Stimulated activated CD8-positive, alpha-beta memory T cell treated with anti-CD3 and anti-CD28 coated beads, Interleukin-4, amount 100 ng/mL, for 24 hours (primary cell): ENCODE measurements at places on chromosomes 1 and 21.

GRCh38 chr1:211548321-211549091 lies 30.5 kb downstream of the SLC30A1 start:
- no peak for DNase-seq

DNA sequence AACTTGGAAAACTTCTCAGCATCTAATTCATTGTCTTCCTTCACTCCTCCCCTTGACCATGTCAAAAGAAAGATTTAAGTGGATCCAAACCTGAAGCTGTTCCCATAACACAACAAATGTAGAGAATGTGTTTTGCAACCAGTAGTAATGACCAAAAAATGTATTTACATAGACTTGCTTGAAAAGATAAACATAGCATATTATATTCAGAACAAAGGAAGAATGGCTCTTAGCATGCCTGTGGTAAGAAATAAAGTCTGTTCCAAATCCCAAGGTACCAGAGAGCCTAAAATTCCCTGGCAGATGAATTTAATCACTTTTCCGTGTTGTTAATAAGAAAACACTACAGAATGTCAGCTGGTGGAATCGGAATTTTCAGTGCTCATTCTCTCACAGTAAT lies 36.8 kb downstream of the FMO3 start:
- DNase-seq = no peak

- DNase-seq = no peak
These were observed 69.5 kb upstream of the HSD17B7 start for GRCh38 chr1:162720996-162721395.

DNA sequence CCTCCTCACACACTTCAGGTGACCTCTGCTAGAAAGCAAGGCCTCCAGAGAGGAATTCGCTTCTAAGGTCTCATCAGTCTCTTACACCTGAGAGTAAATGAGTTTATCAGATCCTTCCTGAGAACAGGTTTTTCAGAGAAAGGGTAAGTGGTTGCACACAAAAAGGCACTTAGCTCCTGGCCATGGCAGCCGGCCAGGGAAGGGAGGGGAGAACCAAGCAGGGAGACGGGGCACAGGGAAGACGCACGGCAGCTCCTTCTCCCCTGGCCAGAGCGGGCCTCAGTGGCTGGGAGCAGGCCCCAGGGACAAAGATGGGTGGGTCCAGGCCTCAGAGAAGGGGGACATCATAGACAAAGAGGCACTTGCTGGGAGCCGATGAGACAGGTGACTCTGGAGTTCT lies 3.6 kb upstream of the TNNT2 start:
- no peak for DNase-seq

- DNase-seq = no peak
These were observed 90.6 kb downstream of the ST3GAL3 start for GRCh38 chr1:43797891-43798290.

DNA sequence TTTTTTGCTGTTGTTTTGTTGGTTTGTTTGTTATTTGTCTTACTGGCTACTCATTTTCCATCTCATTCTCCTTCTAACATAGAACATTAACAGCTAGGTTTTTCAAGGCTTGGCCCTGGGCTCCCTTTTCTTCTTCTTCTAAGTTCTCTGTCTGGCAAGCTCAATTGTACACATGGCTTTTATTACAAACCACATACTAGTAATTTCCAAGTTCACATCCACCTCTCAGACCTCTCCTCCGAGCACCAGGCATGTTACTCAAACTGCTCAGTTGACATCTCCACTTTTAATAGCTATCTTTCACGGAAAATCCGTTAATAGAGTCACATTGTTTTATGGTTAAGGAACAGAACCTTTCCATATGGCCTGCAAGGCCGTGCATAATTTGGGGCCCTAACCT lies 736.9 kb upstream of the ADAMTS5 start:
- no peak for DNase-seq

- DNase-seq = no peak
These were observed 71.2 kb downstream of the LHX4 start for GRCh38 chr1:180301135-180301742.

DNA sequence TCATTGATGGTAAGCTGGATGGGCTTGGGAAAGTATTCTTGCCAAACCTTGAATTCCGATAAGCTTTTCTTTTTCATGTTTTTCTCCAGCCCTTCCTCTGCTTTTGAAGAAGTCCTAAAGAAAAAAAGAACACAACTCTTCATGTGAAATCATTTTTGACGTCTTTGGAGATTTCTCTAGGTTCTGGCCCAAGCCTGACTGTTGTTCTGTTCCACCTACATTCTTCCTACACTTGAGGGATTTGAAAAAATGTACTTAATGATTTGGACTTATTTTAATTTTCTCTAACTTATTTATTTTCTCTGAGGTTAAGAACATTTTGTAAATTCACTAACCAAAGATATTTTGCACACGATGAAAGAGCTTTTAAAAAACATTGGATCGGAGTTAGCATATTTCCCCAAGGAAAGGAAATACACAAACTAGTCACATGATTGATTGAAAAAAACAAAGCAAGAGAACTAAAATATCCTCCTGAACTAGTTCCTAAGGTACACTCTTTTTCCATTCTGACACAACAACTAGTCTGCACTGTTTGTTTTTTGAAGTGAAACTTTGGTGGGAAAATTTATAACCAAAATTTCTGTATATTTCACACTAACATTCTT lies 82.3 kb downstream of the LTN1 start:
- DNase-seq = no peak

- DNase-seq = no peak
These were observed 100.0 kb downstream of the CLEC20A start for GRCh38 chr1:178396789-178397188.

DNA sequence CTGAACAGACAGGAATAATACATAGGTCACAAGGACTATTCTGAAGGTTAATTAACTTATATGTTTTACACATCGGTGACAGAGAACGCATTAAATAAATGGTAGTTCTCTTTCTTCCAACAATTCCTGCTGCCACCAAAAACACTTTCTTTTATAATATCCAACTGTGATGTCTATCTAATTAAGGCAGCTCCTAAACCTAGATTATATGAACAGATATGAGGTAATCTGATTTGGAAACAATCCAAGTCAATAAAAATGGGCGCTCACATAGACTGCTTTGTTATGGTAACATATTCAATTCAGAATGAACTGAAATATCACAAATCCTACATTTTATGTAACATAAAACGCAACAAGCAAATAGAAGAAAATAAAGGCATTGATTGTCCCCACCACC lies 16.0 kb downstream of the CYYR1 start:
- DNase-seq = no peak

- DNase-seq = no peak
These were observed 10.6 kb upstream of the PRDM16 start for GRCh38 chr1:3058263-3059030.

GRCh38 chr1:20829531-20829930 lies 42.4 kb upstream of the HP1BP3 start:
- DNase-seq = no peak

- no peak for DNase-seq
These were observed 50.4 kb upstream of the DAB1 start for GRCh38 chr1:57474137-57474750.

- DNase-seq = no peak
These were observed 57.3 kb upstream of the CCDC190 start for GRCh38 chr1:162918151-162918754.

- DNase-seq = no peak
These were observed 339 bp downstream of the LHX4 start for GRCh38 chr1:180230416-180230790.

GRCh38 chr1:226063977-226064815 lies 1.7 kb downstream of the H3-3A start:
- DNase-seq = no peak

DNA sequence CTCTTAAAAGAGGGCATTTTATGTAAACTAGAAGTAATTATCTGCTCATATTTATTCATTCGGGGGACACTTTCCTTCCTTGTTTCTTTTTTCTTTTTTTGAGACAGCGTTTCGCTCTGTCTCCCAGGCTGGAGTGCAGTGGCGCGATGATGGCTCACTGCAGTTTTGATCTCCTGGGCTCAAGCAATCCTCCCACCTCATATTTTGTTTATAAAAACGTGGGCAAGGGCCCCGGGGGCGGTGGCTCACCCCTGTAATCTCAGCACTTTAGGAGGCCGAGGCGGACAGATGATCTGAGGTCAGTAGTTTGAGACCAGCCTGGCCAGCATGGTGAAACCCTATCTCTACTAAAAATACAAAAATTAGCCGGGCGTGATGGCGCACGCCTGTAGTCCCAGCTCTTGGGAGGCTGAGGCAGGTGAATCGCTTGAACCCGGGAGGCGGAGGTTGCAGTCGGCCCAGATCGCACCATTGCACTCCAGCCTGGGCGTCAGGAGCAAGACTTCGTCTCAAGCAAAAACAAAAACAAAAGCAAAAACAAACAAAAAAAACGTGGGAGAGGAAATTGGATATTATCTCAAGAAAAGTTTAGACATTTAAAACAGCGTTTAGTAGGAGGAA lies 926 bp upstream of the DFFA start:
- no peak for DNase-seq

DNA sequence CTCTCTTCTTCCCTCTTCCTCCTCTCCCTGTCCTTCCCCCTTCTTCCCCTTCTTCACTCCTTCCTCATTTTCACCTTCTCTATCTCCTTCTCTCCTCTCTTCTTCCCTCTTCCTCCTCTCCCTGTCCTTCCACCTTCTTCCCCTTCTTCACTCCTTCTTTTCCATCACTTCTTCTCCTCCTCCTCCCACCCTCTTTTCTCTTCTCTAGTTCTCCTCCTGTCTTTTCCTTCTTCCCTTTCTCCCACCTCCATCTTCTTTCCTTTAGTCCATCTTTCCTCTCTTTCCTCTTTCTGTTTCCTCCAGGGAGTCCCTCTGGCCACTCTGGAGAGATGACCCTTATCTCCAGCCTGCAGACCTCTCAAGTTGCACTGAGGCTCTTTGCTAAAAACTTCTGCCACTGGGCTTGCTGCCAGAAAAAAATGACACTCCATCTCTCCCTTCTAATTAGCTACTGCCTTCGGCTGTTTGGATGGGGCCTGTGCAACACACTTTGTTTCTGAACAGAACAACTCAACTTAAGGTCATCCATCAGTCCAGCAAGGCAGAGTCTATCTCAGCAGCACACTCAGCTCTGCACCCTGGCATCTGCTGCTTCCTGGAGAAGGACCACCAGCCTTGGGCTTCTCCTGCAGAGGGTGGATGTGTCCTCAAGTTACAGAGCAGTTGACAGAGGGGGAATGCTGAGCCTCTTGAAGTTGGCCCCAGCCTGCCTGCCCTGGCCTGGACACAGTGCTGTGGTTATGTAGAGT lies 538.8 kb downstream of the MATN1 start:
- DNase-seq = no peak

- DNase-seq = no peak
These were observed 14.6 kb upstream of the PTBP2 start for GRCh38 chr1:96707023-96707422.

DNA sequence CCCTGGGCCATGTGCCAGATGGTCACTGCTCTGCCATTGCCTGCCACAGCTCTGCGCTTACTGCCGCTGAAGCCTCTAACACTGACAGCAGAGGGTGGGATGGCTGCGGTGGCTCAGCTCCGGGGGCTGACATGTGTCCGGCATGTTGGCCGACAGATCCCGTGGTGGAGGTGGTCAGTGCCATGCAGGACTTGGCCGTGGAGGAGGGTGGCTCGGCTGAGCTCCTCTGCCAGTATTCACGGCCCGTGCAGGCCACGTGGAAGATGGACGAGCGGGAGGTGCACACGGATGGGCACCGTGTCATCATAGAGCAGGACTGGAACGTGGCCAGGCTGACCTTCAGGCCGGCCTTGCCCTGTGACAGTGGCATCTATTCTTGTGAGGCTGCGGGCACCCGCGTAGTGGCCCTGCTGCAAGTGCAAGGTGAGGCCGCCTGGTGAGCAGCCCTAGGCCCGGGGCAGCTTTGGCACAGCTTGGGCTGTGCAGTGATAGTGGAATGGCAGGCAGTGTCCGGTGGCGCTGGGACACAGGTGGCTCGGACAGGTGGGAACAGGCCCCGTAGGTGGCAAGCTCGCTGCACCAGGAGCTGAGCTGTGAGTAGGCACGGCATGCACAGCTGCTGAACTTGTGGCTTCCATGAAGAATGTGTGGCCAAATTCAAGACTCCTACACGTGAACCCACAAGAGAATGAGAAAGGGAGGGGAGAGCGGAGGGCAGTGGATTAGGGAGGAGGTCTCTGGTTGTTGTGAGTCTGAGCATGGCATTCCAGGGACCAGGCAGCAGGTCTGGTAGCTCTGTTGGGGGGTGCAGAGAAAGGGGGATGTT lies 91.8 kb downstream of the TRIM11 start:
- DNase-seq = no peak

DNA sequence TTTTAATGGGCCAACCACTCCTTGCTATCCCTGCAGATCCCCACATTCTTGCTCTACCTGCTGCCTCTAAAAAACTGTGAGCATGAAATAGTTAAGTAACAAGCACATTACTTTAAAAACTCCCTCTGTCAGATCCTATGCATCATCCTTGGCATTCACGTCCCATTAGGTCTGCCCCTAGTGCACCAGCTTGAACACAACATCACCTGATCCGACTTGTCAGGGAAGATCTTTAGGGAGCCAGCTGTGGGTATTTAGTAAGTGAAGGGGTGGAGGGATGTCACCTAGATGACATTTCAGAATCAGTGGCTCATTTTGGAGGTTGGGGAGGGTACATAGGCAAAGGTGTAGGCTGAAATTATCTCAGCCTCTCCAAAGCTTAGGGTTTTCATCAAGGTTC lies 33.5 kb downstream of the RXRG start:
- DNase-seq = no peak

GRCh38 chr21:37555672-37556261 lies 189.2 kb downstream of the DYRK1A start:
- DNase-seq = no peak

- DNase-seq = peak; percentile 45
These were observed at the start of gene SAMD11 for GRCh38 chr1:923131-923990. Gene SAMD11, plus strand, starts transcription at chr1:923923. Its CDS starts 509 bp downstream, at chr1:924432.
